ENCODE measurements at places on chromosomes 5 and 9.

DNA sequence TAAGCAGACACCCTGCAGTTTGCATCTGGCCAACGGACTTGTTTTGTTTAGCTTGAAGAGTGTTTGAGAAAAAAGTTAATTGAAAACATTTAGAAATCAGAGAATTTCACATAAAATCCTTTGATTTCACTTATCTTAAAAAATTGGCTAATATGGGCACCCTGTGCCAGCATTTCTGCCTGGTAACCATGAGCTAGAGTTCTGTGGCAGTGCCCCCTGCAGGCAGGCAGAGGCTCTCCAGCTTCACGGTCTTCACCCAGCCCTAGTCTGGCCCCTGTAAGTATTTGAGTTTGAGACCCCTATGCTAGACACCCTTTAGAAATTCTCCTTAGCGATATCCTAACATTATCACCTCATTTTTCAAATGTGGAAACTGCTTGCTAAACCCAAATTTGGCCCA lies 18.8 kb upstream of the FANCC start:
- no peak for DNase-seq

- peak; percentile 83 for DNase-seq
Measured at GRCh38 chr9:93302586-93303257, 118.8 kb downstream of the WNK2 start.

DNA sequence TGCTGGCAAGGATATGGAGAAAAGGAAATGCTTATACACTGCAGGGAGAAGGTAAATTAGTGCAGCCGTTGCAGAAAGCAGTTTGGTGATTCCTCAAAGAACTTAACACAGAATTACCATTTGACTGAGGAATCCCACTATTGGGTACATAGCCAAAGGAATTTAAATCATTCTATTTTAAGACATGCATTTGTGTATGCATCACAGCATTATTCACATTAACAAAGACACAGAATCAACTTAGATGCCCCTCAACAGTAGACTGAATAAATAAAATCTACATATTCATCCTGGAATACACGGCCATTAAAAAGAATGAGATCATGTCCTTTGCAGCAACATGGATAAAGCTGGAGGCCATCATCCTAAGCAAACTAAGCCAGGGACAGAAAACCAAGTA lies 510.1 kb upstream of the CDH9 start:
- no peak for DNase-seq

- no peak for DNase-seq
Measured at GRCh38 chr9:95648225-95648624, 131.5 kb upstream of the PTCH1 start.

GRCh38 chr5:132540764-132541163 lies 2.6 kb downstream of the IL5 start:
- no peak for DNase-seq

- peak; percentile 27 for DNase-seq
Measured at GRCh38 chr5:131379723-131380122, 115.9 kb downstream of the CDC42SE2 start.

DNA sequence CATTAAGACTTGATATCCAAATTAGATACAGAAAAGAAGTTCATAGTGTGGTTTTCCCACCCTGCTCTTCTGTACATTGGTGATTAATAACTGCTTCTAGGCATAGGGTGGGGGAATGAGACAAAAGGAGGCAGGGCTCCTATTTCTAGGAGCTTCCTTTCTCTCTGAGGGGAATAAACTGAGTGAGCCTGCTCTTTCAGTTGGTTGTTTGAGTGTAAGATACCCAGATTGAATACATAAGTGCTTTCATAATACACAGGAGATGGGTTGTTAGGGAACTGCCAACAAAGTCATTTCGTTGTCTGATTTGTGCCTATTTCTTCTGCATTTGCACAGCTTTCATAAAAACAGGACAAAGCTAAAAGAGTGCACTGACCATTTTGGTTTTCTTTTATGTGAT lies 48.9 kb upstream of the TTC23L start:
- DNase-seq: no peak

GRCh38 chr9:122096620-122097415 lies 3.7 kb upstream of the TTLL11 start:
- no peak for DNase-seq

GRCh38 chr9:9412241-9412640 lies 1200.6 kb downstream of the PTPRD start:
- DNase-seq: no peak

- no peak for DNase-seq
Measured at GRCh38 chr9:135355521-135356011, 124.0 kb upstream of the PPP1R26 start.

DNA sequence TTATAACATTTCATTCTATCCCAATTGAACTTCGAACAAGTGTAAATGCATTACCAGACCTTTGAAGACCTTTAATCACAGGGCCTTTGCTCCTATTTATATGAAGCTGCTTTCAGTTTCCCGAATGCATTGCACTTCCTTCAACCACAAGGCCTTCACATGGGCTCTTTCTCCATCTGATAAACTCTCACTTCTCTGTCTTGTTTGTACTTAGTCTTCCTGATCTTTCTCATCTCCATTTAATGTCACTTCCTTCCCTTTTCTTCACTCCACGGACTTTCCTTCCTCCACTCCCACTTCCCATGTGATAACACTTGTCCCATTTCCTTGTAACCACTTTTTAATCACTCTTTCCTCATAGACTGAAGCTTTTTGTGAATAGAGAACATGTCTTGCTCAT lies 74.3 kb upstream of the TNC start:
- DNase-seq: no peak

DNA sequence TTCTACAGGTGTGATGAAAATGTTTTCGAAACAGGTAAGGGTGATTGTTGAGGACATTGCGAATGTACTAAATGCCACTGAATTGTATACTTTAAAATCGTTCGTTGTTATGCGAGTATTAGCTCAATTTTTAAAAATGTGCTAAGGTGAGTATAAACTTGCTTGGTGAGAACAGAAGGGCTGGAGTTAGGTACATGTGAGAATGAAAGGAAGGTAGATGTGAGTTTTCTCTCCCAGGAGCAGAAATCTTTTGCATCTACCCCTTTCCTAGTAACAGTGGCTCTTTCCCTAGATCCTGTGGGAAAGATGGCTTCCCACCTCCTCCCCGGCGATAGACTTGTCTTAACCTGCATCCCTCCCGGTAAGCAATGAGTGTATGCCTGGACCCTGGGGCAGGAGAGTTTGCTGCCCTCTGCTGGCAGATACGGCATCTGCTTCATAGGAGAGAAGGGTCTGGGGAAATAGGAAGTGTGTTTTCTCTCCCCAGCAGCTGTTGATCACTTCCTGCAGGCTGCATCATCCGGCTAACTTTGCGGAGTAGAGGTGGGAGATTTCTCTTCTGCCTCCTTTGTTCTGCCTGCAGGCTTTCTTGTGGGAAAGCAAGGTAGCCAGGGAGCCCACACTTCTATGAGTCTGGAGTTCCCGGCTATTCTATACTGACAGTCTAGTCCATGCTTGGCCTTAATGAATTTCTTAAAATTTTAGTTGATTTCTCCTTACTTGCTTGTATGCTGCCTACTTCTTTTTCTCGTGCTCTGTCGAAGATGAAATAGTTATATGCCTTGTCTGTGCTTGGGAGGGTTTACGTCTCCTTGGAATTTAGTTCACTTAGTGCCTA lies 373.3 kb upstream of the SEMA6A start:
- peak; percentile 65 for DNase-seq

DNA sequence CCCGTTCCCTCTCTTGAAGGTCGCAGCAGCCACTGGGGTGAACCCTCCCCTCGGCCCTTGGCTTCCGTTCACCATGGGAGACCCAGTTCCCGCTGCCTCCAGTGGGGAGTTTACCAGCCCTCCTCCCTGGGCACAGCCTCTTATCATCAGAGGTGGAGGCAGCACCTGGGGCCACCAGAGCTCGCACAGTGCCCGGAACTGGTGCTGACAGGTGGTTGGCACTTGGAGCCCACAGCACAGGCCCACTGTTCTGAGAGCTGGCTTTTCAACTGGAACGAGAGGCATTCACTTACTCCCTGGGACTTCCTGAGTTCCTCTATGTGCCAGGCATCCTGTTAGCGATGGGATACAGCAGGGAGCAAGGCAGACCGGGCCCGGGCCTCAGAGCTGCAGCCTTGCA lies 106.8 kb upstream of the FCN2 start:
- no peak for DNase-seq

GRCh38 chr9:22237497-22238363 lies 208.9 kb upstream of the DMRTA1 start:
- no peak for DNase-seq

GRCh38 chr5:76608833-76609232 lies 14.4 kb downstream of the F2RL2 start:
- peak; percentile 32 for DNase-seq

GRCh38 chr9:87643107-87643650 lies 82.7 kb upstream of the CTSL start:
- no peak for DNase-seq
